BE2C (cell line): ENCODE measurements at places on chromosomes 4 and X.
A peak's percentile ranks its signal among the peaks of the same experiment; 100 is the strongest.

DNA sequence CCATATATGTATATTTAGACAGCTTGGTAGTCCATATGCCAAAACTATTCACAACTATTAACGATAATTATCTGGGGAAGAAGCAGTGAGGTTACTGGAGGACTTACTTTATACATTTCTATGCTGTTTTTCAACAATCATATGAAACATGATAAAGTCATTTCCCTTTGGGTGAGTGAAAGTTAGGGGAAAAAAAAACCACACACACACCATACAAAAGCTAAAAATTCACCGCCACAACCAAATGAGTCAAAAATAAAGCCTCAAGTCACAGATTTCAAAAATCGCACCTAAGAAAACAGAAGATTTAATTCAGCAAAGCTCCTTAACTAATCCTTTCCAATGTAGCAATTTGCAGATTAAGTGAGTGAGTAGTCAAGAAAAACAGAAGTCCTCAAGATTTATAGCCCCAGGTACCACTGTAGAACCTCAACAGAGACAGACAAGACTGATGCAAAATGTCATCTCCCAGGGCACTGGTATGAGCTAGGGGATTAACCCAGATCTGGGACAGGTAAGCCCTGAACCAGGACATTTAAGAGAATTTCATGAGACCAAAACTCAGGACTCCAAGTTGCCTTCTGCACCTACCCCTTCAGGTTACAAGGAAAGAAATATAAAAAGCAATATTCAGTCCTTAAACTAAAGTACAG is 35.1 kb downstream of the SYTL4 start:
- no peak for DNase-seq

GRCh38 chrX:112677167-112677566 is 2.6 kb downstream of the LHFPL1 start:
- no peak for DNase-seq

DNA sequence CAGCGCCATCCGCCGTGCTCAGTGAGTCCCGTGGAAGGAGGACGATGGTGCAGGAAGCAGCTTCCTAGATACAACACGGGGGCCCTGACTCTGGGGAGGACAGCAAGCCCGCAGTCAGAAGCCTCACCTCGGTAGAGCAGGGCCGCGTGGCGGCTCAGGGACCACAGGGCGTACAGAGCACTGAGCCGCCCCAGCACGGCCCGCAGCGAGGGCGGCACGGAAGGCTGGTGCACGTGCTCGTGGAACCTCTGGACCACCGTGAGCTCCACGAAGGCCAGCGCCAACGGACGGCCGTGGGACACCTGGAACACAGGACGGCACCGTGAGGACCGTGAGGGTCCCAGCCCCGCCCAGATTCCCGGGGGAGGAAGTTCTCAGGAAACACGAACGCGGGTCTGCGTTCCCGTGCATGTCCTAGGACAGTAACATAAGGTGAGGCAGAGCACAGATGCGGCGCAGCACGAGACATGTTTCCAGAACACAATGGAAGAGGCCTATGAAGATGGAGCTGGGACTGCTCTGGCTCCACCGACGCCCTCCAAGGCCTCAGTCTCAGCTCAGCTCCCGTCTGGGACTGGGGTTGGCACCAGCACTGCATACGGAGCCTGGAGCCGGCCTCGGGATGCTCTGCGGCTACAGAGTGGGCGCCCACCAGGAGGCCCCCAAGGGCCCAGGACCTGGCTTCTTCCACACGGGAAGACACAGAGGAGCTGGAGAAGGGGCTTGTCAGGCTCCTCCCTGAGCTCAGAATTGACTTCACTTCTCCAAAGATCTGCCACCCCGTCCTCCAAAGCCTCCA is 65.5 kb downstream of the ACOX3 start:
- no peak for DNase-seq

DNA sequence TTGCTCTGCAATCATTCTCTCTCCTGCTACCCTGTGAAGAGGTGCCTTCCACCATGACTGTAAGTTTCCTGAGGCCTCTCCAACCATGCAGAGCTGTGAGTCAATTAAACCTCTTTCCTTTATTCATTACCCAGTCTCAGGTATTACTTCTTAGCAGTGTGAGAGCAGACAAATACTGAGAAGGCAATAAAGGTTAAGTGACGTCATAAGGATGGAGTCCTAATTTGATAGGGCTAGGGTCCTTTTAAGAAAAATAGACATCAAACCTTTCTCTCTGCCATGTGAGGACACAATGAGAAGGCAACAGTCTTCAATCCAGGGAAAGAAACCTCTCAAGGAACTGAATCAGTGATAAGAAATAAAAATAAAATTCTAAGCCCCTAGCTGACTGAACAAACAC is 1262.7 kb downstream of the FAM133A start:
- no peak for DNase-seq

- DNase-seq, result no peak
These were observed 283.7 kb upstream of the BOD1L1 start for GRCh38 chr4:13911256-13911655.

DNA sequence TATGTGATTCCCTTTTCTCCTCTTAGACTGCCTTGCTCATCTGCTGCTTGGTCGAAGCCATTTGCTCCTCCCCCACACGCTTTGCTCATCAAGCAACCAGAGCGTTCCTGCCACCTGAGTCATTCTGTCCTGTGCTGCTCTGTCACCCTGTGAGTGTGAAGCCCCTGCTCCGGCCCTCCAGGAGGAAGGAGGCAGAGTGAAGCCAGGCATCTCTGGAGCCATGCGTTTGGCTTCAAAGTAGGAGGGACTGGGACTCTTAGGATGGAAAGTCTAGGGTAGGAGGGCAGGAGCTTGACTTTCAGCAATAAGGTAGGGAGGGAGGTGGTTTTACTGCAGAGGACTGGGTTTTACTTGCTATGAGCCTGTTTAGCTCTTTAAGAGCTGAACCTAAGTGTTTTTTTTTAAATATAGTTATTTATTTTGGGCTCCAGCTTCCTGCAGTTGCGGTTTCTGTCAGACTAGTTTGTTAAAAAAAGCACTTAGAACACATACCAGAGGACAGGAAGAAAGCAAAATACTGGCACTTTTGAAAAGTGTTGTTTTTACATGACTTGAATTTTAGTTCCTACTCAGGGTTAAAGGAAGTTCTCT is 63.6 kb downstream of the SPINK2 start:
- peak; percentile 22 for DNase-seq
